Cerebellum (tissue), 4 donors: ENCODE measurements at places on chromosomes 3 and 15.

GRCh38 chr3:38360345-38360744, 13.8 kb downstream of the XYLB start:
- DNase-seq: no peak

DNA sequence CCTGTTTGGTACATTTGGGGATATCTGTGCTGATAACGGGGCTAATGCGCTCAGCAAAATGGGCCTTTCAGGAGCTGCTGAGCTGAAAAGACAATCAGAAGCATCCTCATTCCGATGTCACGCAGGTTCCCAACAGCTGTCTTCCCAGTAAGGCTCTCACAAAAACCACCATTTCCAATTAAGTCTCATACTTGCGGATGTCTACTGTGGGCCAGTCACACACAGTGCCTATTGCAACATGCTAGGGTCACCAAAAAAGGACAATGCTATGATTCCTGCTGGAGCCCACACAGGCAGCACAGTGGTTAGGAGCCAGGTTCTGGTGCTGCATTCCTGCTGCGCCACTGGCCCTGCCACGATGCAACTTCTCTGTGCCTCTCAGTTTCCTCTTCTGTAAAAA, 16.4 kb upstream of the LDHAL6B start:
- no peak for DNase-seq

DNA sequence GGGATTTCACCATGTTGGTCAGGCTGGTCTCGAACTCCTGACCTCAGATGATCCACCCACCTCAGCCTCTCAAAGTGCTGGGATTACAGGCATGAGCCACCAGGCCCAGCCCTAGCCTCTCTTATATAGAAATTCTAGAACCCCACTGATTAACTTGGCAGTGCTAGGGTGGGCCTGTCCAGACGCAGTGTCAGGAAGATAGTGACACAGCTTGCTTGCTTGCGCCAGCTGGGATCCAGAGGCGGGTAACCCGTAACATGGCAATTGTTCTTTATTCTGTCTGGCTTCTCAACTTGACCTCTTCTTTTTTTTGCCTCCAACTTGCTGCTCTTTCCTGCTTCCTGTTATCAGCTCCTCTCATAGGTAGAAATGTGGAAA, 16.2 kb downstream of the CEP19 start:
- DNase-seq: no peak

GRCh38 chr3:143757691-143758090, 90.6 kb downstream of the SLC9A9 start:
- DNase-seq: no peak

DNA sequence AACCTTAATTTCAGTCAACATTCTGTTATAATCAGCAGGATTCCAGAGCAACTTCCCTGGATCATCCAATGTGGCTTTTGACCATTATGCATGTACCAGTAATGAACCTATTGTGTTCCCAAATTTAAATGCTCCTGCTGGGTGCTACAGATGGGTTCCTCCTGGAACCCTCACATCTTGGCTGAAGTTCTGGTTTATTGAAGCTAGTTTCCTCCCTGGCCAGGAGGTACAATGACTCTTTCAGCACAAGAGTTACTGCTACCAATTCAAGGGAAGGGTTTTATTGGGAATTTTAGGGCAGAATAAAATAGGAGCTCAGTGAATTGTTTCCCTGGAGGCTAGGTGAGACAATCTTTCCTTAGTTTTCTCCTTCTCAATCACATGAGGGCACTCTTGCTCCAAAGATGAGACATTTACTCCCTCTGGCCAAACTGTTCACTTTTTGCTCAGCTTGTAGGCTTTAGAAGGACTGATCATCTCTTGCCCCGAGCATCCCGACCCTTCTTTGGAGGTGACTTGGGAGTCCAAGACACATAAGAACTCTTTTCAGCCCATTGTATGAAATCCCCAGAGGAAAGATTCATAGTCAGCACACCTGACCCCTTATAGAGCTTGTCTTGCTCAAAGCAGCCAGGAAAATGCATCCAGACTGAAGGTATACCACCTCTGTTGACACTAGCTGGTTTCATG, 8.8 kb upstream of the NPHP3 start:
- peak; percentile 33 for DNase-seq

GRCh38 chr15:65957451-65957850, 88.2 kb downstream of the RAB11A start:
- no peak for DNase-seq

DNA sequence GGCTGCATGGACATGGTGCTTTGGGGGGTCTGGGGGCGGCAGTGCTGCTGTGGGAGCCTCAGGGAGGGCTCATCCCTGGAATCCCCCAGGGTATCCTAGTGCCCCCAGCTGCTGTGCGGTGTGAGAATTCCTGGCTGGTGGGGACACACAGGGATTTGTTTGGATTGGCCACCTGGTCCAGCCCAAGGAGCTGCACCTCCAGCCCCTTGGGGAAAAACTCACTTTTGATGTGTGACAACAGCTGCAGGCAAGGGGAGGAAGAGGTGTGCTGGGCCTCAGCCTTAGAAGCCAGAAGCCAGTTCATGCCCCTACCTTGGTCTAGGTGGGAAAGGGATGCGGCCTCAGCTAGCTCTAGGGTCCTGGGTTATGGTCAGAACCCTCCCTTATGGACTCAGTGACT, 8.4 kb upstream of the COMMD4 start:
- DNase-seq: no peak

GRCh38 chr3:118101891-118102290, 932.8 kb downstream of the IGSF11 start:
- no peak for DNase-seq

DNA sequence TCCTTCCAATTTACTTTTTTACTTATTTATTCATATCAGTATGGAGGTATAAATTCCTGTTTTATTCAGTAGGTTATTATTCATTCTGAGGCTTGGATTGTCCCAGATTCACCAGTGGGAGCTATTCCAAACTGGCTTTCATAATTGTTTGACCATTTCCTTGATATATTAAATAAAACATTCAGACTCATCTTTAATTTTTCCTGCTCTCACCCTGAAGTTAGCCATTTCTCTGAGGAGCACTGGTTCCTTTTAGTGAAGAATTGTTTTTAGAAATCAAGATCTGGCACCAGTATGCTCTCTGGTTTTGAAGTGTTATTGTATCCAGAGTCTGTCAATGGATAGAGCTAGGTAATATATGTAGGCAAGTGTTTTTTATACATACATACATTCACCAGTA, 66.9 kb upstream of the DCBLD2 start:
- DNase-seq: no peak

- DNase-seq: no peak
These were observed 177.8 kb downstream of the KLF13 start for GRCh38 chr15:31504462-31504839.

DNA sequence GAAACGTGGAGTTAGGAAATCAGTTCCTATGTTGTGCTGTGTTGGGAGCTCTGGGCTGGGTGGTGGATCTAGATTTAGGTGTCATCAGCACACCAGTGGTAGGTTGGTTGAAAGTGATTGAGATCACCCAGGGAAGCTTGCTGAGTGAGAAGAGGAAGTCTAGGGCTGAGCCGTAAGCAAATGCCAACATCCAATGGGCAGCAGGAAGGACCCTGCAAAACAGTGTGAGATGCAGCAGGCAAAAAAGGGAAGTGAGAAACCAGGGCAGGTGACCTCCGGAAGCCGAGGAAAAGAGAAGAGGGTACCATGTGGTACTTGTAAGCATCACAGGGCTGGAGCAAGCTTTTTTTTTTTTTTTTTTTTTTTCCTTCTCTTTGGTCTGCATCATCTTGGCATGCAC, 15.9 kb upstream of the COPG1 start:
- no peak for DNase-seq

- DNase-seq: no peak
These were observed 137.7 kb downstream of the IGF1R start for GRCh38 chr15:98785807-98786621.

- DNase-seq: no peak
These were observed 72.6 kb upstream of the ZBED2 start for GRCh38 chr3:111667621-111668239.

GRCh38 chr3:58722561-58722960, 56.0 kb upstream of the FAM3D start:
- no peak for DNase-seq

GRCh38 chr15:22888120-22888859, 49.8 kb downstream of the NIPA2 start:
- no peak for DNase-seq

DNA sequence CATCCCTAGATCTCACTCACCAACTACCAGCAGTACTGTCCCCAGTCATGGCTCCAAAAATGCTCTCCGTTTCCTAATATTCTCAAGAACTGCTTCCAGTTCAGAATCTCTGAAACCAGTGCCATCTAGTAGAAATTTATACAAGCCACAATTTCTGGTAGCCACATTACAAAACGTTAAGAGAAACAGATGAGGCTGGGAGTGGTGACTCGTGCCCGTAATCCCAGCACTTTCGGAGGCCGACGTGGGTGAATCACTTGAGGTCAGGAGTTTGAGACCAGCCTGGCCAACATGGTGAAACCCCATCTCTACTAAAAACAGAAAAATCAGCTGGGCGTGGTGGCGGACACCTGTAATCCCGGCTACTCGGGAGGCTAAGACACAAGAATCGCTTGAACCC, 78.4 kb upstream of the RAD18 start:
- no peak for DNase-seq

DNA sequence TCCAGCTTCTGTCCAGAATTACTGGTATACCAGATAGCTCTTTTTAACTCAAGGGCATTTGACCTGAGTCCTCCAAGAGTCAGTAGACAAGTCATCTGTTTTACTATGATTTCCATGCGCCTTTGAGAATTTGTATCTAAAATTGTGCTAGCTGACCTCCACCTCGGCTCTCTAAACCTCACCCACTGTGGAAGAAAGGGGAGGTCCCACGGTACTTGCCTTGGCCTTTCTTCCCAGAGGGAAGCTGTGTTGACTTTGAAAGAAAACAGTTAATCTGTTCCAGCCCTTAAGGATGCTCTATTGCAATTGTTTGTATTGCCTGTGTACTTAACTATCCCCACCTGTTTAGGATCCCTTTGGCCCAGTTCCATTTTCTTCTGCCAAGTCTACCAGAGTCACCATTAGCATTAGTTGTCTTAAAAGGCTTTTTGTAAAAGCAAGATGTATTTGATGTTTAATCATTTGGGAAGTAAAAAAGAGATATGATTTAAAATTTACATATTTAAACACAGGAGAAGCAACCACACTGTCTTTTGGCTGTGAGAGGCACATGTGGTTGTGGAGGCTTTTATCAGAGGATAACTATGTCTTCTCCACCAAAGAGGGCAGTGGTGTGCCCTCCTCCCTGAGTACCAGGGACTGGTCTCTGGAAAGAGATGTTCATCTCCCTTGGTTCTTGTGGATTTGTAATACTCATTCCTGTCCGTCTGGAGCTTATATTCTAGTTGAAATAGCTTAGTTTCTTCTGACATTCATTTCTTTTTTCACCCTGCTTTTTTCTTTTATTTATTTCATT, 88.8 kb downstream of the CRTC3 start:
- DNase-seq: no peak

DNA sequence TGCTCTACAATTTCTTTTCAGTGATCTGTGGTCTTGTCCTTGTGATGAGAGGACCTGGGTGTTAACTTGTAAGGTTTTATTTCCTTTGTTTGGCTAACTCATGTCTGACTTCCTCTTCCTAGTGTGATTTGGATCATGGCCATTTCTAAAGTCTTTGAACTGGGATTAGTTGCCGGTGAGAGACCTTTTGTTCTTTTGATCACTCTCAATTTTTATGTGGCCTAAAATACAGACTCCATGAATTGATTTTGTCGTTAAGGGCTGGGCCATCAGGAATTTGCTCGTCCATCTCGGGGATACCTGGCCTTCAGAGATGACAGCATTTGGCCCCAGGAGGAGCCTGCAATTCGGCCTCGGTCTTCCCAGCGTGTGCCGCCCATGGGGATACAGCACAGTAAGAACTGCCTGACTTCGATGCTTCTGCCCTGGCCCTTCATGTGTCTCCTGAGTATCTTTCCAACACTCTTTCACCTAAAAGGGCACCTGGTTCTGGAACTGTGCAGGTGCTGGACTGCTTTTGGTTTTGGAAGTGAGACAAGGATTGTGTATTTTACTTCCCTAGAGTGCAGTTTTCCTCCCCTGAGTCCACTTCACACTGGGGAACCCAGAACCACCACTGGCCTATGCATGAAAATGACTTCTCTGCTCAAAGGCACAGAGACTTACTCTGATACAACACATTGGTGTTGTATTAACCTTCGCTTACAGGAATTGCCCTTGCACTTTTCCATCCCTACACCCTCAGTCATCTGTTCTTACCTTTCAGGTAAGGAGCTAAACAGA, 13.1 kb upstream of the LRRC2 start:
- DNase-seq: no peak

DNA sequence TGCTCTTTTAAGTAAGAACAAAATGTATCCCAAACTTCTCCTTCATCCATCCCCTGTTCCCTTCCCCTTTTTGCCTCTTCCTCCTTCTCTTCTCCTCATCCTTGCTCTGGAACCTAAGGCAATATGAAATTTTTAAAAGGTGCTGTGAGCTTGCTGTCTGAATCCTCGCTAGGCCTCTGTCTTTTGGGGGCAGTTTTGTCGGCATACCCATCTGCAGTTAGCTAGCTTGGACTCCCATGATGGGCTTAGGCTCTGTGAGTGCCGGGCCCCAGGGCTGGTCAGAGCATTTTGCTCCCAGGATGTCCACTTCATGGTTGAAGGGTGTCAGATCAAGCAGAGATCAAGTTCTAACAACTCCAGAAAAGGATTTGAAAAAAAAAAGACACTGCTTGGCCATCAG, 18.6 kb downstream of the ZIC1 start:
- no peak for DNase-seq

GRCh38 chr3:169668957-169669741, 5.6 kb upstream of the MECOM start:
- no peak for DNase-seq

- no peak for DNase-seq
These were observed 39.1 kb downstream of the DHX36 start for GRCh38 chr3:154285221-154285620.

DNA sequence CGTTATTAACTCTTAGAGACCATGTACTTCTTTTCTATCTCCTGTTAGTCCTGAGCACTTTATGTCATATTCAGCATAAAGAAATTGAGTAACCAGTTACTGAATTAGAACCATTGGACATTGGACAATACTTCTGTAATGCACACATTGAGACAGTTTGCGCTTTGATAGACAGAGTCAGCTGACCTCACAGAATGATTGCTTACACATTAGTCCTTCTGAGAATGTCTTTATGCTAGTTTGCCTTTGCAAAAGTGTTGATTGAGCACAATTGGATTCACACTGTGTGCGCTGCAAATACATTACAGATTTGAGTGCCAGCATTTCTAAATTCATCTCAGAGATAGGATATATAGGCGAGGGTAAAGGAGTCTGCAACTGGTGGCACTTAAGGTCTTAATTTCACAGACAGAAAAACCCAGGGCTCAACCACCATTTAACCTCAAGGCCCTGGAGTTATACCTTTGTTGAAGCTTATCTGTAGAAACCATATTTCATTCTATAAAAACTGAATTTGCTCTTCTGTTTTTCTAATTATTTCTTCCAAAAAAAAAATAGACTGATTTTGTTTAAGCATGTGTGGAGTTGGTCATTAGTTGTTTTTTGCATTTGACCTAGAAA, 3.8 kb downstream of the SERPINI1 start:
- no peak for DNase-seq

DNA sequence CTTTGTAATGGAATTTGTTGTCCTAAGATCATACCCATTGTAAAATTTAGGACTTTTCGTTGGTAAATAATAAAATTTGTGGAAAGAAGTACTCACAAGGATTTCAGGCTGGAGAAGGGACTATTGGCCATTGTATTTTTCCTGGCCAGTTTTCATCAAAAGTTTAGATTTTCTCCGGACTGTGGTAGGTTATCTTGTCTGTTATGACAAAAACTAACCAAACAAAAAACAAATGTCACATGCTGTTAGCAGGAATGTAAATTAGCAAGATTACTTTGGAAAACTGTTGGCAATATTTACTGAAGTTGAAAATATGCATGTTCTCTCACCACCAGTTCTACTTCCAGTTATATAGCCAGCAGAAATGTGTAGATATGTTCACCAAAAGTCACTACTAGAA, 27.8 kb downstream of the PDE8A start:
- no peak for DNase-seq
